Activated effector memory CD4-positive, alpha-beta T cell treated with Interleukin-2 at 50 U/mL for 16 hours (primary cell): ENCODE measurements at places on chromosomes 11 and 22.

GRCh38 chr22:23498811-23499798 is 81.0 kb downstream of the IGLL1 start:
- DNase-seq: no peak

DNA sequence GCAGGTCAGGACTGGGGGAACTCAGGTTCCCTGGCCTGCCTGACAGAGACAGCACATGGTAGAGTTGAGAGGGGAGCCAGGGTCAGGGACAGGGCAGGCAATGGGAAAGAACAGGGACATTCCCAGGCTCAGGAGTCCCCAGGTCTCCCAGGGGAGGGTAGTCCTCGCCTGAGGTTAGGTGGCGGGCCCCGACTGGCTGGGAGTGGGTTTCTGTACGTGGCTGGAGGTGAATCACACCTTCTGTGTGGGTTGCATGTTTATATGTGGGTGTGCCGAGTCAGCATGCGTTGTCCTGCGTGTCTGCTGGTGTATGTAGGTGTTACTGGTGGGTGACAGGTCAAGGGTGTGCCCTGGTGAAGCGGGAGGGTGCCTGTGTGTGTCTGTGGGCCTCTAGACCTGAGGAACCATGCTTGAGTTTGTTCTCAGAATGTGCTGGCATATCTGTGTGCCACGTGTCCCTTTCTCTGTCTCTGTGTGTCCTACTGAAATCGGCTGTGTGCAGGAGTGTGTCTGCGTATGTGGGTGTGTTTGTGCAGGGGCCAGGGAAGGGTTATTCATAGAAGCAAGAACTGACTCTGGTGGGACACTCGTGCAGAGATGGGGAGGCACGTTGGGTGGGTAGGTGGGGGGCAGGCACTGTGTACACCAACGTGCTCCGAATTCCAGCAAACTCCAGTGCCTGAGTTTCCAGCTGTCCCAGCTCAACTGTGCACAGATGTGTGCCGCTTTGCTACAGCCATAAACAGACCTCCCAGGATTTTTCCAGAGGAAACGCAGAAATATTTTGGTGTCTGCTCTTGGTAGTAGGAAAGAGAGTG is 23.8 kb upstream of the OAF start:
- DNase-seq: no peak

GRCh38 chr22:31295831-31296657 is 3.8 kb upstream of the PIK3IP1 start:
- DNase-seq: no peak

- no peak for DNase-seq
Measured at GRCh38 chr11:45932217-45932616, 9.8 kb downstream of the LARGE2 start.

DNA sequence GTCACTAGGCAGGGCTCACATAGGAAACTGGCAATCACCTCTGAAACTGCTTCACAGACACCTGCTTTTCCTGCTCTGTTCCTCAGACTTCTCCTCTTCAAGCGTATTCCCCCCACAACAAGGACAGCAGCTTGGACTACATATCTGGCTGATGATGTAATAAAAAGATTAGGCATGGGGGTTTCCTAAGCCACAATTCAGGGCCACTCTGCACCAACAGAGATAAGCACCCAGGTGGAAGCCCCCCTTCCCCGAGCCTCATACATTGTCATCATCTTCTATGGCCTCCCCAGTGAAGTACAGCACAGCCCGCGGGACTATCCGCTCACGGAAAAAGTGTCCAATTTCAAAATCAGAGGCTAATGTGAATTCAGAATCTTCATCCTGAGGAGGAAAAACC is 25.0 kb upstream of the PHLDA2 start:
- DNase-seq: no peak

DNA sequence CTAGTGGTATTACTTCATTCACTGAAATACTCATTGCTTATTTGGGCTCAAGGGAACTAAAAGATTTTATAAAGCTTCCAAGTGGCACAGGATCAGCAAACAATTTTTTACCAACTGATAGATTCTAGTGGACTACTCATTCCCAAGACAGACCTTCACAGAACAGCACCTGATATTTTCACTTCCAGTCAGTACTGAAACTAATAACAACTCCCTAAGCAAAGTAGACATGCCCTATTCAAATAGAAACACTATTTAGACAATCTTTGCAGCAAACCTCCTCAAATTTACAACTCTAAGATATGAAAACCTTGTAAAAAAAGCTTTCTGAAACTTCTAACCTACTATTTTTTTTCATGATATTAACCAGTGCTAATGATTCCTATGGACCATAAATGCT is 2345.8 kb downstream of the LRRC4C start:
- no peak for DNase-seq

DNA sequence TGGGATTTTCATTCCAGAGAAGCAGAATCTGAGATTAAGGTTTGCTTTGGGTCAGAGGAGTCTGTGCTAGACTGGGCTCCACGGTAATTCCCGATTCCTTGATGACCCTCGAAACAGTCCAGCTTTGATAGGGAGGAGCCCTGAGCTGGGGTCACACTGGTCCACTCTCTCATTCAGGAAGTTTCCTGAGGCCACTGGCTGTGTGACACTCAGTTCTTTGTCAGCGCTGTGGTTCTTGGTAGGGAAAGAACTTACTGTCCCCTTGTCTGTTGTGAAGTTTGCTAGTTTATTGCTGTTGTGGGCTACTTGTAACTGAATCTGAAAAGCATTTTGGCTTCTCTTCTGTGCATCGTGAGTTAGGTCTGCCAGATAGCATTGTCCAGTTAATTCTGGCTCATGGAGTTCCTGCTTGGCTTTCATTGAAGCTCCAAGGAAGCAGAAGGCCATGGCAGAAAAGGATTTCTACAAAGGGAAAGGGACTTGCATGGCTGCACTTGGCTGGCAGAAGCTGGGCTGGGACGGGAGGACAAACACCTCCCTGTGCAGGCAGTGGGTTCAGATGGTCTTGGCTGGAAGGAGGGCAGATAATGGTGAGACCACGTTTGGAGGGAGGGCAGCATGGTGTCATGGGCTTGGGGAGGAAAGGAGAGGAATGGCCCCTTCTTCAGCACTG is 23.3 kb downstream of the BCR start:
- DNase-seq: no peak

DNA sequence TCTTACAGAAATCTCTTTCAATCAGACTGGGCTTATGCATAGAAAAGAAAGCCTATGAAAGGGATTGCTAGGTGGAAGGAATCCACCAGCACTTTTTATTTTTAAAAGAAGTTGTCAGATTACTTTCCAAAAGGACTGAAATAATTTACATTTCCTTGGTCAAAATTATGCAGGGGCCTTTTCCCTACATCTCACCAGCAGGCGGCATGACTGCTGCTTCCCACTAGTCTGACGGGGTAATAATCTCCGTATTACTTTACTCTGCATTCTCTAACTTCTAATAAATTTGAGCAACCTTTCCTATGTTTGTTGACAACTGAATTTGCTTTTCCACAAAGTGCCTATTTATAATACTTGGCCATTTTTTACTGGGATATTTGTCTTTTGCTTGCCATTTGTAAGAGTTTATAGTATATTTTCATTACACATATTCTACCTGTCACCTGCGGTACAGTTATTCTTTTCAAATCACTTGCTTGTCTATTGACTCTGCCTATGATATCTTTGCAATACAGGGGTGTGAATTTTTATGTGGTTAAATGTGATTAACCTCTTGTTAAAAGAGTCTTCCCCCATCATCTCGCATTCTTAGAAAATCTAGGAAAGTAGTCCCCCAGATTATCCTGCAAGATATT is 51.9 kb upstream of the USP47 start:
- no peak for DNase-seq

GRCh38 chr22:24761888-24762675 is 12.4 kb downstream of the PIWIL3 start:
- no peak for DNase-seq

- DNase-seq: no peak
Measured at GRCh38 chr11:15865212-15865987, 490.9 kb downstream of the SOX6 start.

GRCh38 chr11:83115026-83115425 is 41.9 kb upstream of the PCF11 start:
- DNase-seq: no peak
